Sciatic nerve (tissue), 2 donors: ENCODE measurements at places on chromosomes 2 and 18. TPM values are rescaled to one million over a fixed set of nuclear protein-coding genes. Genes with fewer than 3 reads are reported as not detected.

Gene TCF23
- total RNA-seq, result not detected

Gene WNT10A
- total RNA-seq, result 0.94 TPM

Gene TRIM43
- not detected for total RNA-seq

Gene CPO
- total RNA-seq, result 0.89 TPM

Gene EVA1A
- total RNA-seq, result 4.8 TPM

Gene SCRN3
- 25.0 TPM for total RNA-seq

Gene UGT1A10
- total RNA-seq, result not detected

Gene FIGN
- 22.2 TPM for total RNA-seq

Gene SGPP2
- 0.53 TPM for total RNA-seq

Gene FAM161A
- total RNA-seq, result 5.9 TPM

Gene PLCL1
- total RNA-seq, result 6.7 TPM

Gene HTR2B
- total RNA-seq, result 1.2 TPM

Gene TMEM163
- total RNA-seq, result 0.45 TPM

Gene SOWAHC
- 30.9 TPM for total RNA-seq

Gene COL3A1
- total RNA-seq, result 191 TPM

Gene HOXD9
- 4.9 TPM for total RNA-seq

Gene UGT1A8
- not detected for total RNA-seq

Gene PRSS56
- total RNA-seq, result not detected

Gene TOGARAM2
- total RNA-seq, result 5.3 TPM

Gene DYNAP
- total RNA-seq, result not detected

Gene BOLA3
- total RNA-seq, result 13.0 TPM

Gene RRM2
- 1.0 TPM for total RNA-seq

Gene SERPINE2
- total RNA-seq, result 61.3 TPM

Gene POTEC
- total RNA-seq, result not detected

Gene IL1B
- 23.6 TPM for total RNA-seq

Gene ITPRIPL1
- 2.8 TPM for total RNA-seq

Gene CHST9
- total RNA-seq, result 2.4 TPM

Gene SLC23A3
- 3.3 TPM for total RNA-seq

Gene MLPH
- 25.5 TPM for total RNA-seq

Gene ASB18
- total RNA-seq, result not detected

Gene MC5R
- total RNA-seq, result not detected

Gene HOXD12
- not detected for total RNA-seq

Gene NTSR2
- total RNA-seq, result not detected

Gene STAT4
- 3.5 TPM for total RNA-seq

Gene MOCOS
- 6.4 TPM for total RNA-seq

Gene REG3A
- 2.3 TPM for total RNA-seq

Gene DHRS9
- total RNA-seq, result 4.9 TPM

Gene TFPI
- total RNA-seq, result 106 TPM

Gene TXNDC2
- not detected for total RNA-seq

Gene GBX2
- not detected for total RNA-seq

Gene GKN1
- not detected for total RNA-seq

Gene NR4A2
- 62.1 TPM for total RNA-seq

Gene INPP5D
- 56.3 TPM for total RNA-seq

Gene DPP10
- 2.2 TPM for total RNA-seq

Gene SERPINB7
- 0.53 TPM for total RNA-seq

Gene LIPG
- 5.8 TPM for total RNA-seq

Gene BMP10
- total RNA-seq, result not detected

Gene ATIC
- total RNA-seq, result 62.8 TPM
